ENCODE measurements at places on chromosomes 4 and X. TPM values are rescaled to one million over a fixed set of nuclear protein-coding genes. Genes with fewer than 3 reads are reported as not detected.

The MYOZ2 gene
- 8.3 TPM for polyA plus RNA-seq

The GYG2 gene
- polyA plus RNA-seq, result 13.1 TPM

The TCEAL3 gene
- 32.3 TPM for polyA plus RNA-seq

The CCNB3 gene
- 1.0 TPM for polyA plus RNA-seq

The HELT gene
- not detected for polyA plus RNA-seq

The AVPR2 gene
- polyA plus RNA-seq, result 0.73 TPM

DNA sequence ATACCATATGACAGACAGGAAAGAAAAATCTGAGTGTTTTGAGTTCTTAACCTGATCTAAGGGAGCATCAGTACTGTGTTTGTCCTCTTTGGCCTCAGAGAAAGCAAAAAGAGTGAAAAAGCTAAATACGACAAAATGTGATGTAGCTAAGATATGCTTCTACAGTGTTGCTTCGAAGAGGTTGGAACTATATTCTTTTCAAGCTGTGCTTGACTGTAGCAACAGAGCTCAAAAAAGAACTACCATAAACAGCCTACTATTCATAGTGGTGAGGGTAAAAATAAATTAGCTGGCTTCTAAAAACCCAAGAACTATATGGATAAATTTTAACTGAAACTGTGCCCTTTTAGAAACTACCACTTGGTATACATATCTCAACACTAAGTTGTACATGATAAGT, 881.8 kb upstream of the PCDH10 start:
- DNase-seq, result no peak

DNA sequence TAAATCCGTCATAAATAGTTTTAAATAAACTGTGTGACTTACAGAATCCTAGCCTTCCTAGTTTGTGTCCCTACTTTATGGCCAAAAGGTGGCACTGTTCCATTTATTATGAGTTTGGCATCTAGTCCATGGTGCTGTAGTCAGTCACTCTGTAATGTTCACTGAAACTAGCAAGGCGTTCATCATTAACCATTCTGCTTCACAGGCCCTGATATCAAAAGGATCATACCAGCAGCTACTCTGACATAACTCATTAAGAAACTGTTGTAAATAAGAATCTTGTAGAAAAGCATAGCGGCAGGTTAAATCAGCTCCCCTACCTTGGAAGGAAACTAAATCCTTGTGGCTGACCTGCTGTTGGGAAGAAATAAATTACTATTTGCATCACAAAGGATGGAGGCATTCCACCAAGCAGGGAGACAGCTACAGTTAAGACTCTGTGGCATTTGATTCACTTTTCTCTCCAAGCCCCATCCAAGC, 919.6 kb upstream of the DIAPH2 start:
- DNase-seq, result peak; percentile 47

DNA sequence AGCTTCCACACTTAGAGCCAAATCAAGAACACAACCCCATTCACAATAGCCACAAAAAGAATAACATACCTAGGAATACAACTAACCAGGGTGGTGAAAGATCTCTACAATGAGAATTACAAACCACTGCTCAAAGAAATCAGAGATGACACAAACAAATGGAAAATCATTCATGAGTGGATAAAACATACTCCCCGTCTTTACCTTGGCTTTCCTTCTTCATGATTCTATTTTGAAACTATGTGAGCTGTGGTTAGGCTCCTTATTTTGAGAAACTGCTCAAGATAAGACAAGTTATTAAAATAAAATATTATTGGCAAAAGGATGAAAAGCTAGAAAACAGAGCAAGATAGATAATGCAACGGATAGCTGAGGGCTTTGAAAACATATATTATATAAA, 598.1 kb upstream of the FAT1 start:
- no peak for DNase-seq

- DNase-seq, result no peak
These were observed 174.6 kb downstream of the SOWAHB start for GRCh38 chr4:76723373-76723772.

DNA sequence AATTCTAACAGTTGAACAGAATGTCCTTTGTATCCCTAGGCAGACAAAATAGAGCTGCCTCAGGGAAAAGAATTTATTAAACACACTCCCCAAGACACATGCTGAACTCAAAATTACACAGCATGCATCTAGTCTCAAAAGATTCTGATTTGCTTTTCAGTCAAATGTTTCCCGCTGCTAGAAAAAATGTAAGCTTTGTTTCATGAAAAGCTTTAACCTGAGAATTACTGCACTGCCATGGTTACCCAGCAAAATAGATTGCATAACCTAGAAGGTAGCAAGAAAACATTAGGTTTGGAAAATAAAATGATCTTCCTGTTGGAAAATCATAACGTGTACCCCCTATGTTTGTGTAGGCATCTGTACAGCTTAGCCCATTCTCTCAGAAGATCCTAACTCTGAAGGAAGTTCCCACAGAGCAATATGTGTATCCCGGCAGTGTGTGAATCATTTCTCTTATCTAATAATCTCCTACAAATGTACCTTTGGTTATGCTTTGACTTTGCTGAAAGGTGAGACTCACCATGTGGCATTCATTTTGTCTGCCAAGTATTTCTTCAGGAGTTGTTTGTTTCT, 646.9 kb downstream of the STPG2 start:
- no peak for DNase-seq

- no peak for DNase-seq
These were observed 76.5 kb downstream of the COL4A5 start for GRCh38 chrX:108516184-108516583.

Measured in right lung (tissue), 10 donors.